Activated naive CD8-positive, alpha-beta T cell treated with anti-CD3 and anti-CD28 coated beads, Interleukin-2, amount 10 ng/mL, durations not matched to agents 7 days and 5 days (primary cell): ENCODE measurements at places on chromosomes 2 and 18. TPM values are rescaled to one million over a fixed set of nuclear protein-coding genes. Genes with fewer than 3 reads are reported as not detected.

GRCh38 chr18:41121116-41121826, 833.8 kb upstream of the PIK3C3 start:
- no peak for DNase-seq

GRCh38 chr2:150872756-150873395, 385.4 kb upstream of the RND3 start:
- no peak for DNase-seq

The OSBPL1A gene
- 1.2 TPM for total RNA-seq

DNA sequence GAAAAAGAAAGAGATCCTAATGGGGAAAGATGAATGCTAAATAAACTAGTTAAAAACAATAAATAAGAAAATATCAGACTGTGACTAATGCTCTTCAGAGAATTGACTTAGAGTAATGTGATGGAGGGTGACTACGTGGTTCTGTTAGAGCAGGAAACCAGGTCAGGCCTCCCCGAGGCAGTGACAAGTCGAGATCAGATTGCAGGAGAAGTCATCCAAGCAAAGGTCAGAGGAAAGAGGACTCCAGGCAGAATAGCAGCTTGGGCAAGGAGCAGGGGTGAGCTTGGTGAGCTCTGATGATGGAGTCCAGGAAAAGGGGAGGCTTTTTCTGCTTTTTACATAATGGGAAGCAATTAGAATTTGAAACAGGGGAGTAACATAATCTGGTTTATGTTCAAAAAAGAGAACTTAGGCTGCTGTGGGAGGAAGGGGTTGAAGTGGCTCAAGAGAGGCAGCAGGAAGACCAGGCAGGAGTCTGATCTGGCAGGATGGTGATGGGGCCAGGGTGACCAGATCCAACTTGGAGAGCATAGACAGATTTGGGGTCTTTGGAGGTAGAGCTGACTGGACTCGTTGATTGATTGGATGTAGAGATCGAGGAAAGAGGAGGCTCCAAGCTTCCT, 27.3 kb upstream of the ITGB6 start:
- no peak for DNase-seq

- DNase-seq, result no peak
Observed at GRCh38 chr2:26924731-26925099, 45.7 kb upstream of the MAPRE3 start.

- peak; percentile 75 for DNase-seq
Observed at GRCh38 chr2:47272031-47272864, 117.1 kb upstream of the STPG4 start.

- no peak for DNase-seq
Observed at GRCh38 chr2:98383166-98383565, 36.9 kb downstream of the CNGA3 start.

DNA sequence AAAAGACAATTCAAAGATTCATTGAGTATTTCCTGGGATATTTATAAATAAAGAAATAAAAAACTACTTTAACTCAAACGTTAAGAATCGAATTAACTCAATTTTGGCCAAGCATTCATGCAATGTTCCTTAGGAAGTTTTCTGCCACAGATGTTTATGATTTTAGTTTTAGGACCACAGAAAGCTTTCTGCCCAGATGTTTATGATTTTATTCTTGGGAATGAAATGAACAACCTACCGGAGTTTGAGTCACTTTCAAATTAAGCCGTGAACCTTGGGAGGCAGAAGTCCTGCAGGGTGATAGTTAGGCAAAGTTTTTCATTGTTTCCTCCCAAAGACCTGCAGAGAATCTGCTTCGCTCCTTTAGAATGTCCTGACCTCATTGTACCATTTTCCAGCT, 34.7 kb upstream of the MBP start:
- no peak for DNase-seq

The DNAJC5G gene
- not detected for total RNA-seq

The NBEAL1 gene
- 19.6 TPM for total RNA-seq

The SCN9A gene
- total RNA-seq, result not detected

DNA sequence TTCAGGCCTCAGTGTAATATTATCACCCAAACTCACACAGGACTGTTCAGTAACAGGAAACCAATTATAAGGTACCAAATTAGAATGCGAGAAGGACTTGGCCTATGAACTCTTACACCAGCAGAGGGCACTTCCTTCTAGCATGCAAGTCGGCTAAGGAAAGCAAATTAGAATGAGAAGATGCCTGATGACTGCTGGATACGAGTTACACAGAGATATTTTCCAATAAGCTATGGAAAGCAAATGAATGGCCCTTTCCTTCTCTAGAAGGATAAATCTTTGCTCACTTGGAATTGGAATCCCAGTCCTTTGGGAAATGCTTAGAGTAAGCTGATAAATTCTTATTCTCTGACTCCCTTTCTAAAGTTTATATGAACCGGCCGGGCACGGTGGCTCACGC, 109.8 kb downstream of the AP1S3 start:
- no peak for DNase-seq

- no peak for DNase-seq
Observed at GRCh38 chr18:73990258-73990657, 157.4 kb downstream of the FBXO15 start.

GRCh38 chr2:138058427-138058826, 94.2 kb downstream of the HNMT start:
- DNase-seq, result no peak

GRCh38 chr18:9786631-9787030, 78.5 kb downstream of the RAB31 start:
- DNase-seq, result no peak

- no peak for DNase-seq
Observed at GRCh38 chr18:8400193-8400752, 209.0 kb upstream of the RAB12 start.

DNA sequence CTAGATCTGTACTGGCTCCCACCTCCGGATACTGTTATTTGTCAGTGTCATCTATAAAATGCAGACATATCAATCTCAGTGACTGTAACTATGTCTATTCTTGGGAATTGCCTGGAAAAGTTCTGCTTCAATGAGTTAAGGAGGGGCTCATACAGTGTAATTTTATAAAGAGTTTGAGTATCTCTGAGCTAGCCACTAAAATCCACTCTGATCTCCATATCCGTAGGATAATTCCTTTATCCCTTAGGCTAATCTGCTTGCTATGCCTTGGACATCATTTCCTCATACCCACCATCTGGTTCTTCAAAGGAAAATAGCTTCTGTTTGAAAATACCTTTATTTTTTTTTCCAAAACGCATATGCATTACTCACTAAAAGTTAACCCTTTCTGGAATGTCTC, 863.2 kb downstream of the SUCLG1 start:
- DNase-seq, result no peak

- DNase-seq, result no peak
Observed at GRCh38 chr2:6854416-6854815, 11.3 kb downstream of the CMPK2 start.

DNA sequence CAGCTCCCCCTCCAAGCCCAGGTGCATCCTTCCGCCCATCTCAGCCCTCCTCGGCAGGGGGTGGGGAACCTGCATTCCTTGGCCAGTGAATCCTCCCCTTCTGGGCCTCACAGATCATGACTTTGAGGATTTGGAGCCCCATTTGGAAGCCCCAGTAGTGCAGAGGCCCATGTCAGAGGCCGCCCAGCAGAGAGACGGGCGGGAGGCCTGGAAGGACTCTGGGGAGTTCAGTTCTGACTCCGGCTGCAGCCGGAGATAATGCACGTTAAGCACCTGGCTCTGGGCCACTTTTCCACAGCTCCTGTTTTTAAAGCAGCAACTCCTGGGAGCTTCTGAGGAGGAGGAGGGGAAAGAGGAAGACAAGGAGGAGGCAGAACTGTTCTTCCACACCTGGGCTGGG, 14.9 kb downstream of the ATOH8 start:
- no peak for DNase-seq

DNA sequence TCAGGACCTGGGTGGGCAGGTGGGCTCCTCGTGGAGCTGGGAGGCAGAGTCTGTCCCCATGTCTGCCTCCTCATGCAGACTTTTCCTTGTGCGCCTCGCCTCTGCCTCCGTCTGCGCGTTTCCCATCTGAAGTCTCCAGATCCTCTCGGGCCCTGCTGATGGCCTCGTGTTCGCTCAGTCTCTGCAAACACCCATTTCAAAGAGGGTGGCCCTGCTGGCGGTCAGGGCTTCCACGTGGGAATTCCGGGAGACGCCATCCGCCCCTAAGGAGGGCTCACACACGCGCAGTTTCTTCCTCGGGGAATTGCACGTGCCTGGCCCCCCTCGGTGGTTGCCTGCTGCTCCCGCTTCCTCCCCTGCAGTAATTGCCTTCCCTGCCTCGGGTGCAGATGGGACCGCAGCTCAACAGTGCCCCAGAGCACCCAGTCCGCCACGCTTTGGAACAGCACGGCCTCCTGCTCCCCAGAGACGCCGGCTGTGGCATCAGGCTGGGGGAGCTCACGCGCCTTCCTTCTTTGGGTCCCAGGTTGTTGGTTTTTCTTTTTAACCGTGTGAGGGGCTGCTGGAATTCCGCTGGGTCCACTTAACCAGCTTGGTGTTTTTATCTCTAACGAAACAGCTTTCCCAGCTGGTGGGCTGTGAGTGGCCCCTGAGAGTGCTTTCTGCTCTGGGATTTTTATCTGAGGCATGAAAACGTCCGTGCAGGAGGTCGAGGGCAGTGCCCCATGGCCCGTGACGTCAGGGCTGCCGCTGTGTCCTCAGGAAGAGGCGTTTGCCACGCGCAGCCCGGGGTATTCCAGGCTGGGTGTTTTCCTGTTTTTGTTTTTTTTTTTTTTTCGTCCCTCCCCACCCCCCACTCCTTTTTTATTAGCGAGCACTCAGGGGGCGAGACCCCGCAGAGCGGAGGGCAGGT, 16.1 kb downstream of the NFATC1 start:
- DNase-seq, result no peak

- DNase-seq, result no peak
Observed at GRCh38 chr2:16104315-16104948, 164.1 kb downstream of the MYCN start.
